Cerebellar nuclear complex (tissue), 1 donor: ENCODE measurements at places on chromosomes 13 and 19.
A peak's percentile ranks its signal among the peaks of the same experiment; 100 is the strongest.

- no peak for DNase-seq
Measured at GRCh38 chr13:97235549-97236231, 13.6 kb downstream of the MBNL2 start.

DNA sequence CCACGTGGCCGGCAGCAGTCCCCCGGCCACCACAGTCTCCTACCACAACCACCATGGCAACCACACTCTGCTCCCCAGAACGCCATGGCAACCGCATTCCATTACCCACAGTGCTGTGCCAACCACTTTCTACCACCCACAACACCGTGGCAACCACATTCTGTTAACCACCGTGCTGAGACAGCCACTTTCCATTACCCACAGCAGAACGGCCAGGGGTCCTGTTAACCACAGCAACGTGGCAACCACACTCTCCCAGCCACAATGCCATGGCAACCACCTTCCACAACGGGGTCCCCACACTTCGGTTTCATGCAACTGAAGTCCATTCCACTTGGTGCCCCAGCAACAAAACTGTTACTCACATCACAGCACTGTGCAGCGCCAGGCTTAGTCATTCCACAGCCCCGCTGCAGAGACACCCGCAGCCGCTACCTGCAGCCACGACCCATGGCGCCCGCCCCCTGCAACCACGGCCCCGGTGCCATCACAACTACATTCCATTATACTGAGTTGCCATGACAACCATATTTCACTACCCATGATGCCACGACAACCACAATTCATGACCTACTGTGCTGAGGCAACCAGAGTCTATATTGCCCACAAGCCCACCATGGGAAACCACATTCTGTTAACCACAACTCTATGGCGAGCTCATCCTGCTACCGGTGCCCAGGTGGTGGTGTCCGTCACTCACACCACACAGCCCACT, 10.0 kb downstream of the DPF1 start:
- no peak for DNase-seq

DNA sequence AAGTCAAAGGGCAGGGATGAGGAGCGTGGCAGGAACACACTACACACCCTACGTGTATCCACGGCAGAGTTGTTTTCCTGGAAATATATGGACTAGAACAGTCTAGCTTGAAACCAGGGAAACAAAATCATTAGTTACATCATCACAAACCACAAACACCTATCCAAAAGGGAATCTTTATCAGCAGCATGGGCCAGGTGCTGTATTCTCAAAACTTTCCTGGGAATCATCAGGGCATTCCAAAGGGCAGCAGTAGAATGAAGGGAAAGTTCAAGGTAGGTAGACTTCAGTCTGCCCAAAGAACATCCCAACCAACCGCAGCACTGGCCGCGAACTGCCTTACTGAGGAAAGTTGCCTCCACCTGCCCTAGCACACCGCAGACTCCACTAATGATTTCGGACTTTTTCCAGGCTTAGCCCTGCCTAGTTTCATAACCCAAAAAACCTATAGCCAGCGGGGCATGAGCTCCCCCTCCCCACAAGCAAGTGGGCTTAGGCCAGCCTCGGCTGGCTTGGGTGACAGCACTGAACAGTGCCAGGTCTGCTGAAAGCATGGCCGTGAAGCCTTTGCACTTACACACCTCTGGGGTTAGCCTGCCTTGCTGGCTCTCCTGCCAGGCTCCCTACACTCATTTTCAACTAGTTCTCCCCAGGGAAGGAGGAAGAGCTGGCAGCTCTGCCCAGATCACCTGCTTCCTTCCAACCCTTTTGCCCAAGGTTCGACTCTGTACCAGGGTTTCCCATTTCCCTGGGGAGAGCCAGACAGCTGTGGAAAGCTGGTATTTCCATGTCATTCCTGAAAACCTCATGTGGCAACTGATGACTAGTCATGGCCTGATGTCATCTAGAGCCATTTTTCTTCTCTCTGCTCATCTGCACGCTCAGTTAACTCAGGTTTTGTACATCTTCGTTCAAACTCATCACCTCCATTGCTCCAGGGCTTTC, 77.3 kb upstream of the UBAC2 start:
- no peak for DNase-seq

- DNase-seq: no peak
Measured at GRCh38 chr19:48784527-48784926, 26.3 kb downstream of the BCAT2 start.

GRCh38 chr13:90099847-90100246, 1247.6 kb upstream of the MIR17HG start:
- no peak for DNase-seq

DNA sequence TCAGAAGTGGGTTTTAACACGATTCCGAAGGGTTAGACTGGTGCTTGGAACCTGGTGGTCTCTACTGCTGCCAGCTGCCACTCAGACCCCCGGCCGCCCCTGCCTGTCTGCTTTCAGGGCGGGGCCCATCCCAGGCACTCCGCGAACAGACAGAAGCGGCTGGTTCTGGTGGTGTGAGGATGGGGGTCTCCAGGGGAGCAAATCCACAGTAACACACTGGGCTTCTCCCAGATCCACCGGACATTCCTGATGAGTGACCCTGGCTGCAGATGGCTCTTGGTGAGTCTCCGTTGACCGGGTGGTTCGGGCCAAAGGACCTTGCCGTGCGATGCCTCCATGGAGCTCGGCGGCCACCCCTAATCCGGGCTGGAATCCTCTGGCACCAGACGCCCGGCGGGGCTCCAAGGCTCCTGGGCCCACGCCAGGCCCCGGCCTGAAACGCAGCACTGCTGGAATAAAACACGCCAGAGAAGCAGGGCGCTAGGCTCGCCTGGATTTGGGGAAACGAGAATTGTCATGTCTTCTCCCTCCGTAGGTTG, 2.1 kb upstream of the PTBP1 start:
- DNase-seq: no peak

GRCh38 chr19:46351241-46352041, 4.6 kb downstream of the PPP5C start:
- no peak for DNase-seq

GRCh38 chr13:22893777-22894176, 287.0 kb upstream of the SGCG start:
- no peak for DNase-seq

GRCh38 chr13:105763851-105764250, 771.6 kb downstream of the EFNB2 start:
- DNase-seq: no peak

GRCh38 chr19:6518145-6518911, 12.5 kb upstream of the TNFSF9 start:
- no peak for DNase-seq

GRCh38 chr13:54248306-54248705, 1219.7 kb downstream of the OLFM4 start:
- DNase-seq: no peak

- peak; percentile 24 for DNase-seq
Measured at GRCh38 chr13:105918842-105919741, 616.4 kb downstream of the EFNB2 start.

GRCh38 chr19:4742723-4743646, 19.3 kb upstream of the DPP9 start:
- no peak for DNase-seq

- DNase-seq: no peak
Measured at GRCh38 chr19:11179716-11180297, 17.5 kb downstream of the KANK2 start.

DNA sequence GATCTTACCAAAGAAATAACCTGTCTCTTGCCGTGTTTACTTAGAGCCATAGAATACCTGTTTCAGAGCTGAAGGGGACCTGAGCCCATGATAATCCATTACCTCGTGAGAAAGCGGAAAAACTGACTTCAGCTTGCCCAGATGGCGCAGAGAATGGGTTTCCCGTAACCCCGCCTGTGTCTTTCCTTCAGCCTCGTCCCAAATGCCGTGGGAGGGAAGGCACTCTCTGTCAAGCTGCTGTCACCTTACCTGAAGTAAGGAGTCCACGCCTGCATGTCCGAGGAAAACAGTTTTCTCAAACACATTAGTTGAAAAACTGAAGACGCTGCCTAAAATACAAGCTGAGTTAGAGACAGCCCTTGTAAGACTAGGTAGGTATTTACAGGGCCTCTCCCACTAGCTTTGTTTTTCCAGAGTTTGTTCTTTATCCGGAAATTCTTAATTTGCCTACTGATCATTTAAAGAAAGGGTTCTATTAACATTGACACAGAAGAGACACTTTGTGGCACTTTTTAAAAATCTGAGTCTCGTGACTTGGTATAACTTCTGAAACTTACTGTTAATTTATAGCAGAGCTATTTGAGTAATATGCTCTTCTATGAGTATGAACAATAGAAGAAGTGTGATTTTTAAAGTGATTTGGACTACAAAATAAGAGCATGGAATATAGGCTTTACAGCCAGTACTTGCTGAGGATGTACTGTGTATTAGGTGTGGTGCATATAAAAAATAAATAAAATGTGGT, 1.3 kb upstream of the INTS6 start:
- DNase-seq: no peak

DNA sequence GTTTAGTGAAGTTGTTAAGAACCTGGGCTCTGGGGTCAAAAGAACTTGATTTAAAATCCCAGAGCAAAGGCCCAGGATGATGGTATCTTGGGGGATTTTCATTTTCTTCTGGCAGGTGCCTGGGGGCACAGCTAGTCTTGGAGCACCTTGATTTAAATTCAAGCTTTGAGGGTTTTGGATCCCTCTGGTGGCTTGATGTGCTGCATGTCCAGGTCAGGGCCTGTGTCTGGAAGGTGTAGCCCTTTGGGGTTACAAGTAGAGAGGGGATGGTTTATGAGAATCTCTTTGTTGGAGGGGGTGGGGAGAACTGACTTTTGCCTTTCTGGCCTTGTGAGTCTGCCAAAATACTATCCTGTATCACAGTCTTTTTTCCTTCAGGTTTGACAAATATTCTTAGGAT, 55.8 kb downstream of the AKAP11 start:
- DNase-seq: no peak

GRCh38 chr19:33129901-33130300, 2.0 kb upstream of the WDR88 start:
- DNase-seq: no peak

DNA sequence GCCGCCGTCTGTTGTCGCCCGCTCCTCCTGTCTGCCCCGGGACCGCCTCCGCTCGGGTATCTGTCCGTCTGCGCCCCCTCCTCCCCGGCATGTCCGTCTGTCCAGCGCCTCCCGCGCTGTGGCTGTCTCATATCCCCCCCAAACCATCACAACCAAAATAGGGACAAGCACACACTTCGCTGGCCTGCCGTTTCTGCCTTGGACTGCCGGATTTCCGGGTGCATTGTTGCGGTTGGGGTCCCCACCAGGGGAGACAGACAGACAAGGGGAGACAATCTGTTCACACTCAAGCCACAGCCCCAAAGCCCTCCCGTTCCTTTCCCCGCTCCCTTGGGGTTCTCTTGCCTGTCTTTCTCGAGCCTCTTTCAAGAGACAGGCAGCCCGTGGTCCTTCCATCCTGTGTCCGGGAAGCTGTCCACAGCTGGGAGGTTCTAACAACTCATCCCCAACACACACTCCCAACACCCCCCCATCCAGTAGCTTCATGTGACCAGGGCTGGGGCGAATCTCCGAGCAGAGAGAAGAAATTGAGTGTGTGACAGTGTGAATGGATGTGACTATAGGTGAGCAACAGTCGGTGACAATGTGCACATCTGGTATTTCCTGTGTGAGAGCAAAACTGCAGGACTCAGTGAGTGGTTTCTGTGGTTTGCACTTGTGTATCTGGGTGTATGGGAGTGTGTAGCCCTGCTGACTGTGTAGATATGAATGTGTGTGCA, 16.5 kb upstream of the FOSB start:
- no peak for DNase-seq
